K562 (cell line): ENCODE measurements at places on chromosomes 5 and 9.

DNA sequence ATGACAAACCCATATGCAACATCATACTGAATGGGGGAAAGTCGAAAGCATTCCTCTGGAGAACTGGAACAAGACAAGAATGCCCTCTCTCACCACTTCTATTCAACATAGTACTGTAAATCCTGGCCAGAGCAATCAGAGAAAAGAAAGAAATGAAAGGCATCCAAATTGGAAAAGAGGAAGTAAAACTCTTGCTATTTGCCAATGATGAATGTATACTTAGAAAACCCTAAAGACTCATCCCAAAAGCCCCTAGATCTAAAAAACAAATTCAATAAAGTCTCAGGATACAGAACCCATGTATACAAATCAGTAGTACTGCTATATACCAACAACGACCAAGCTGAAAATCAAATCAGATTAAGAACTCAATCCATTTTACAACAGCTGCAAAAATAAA is 66.9 kb downstream of the SPATA31C2 start:
- no peak for DNase-seq

DNA sequence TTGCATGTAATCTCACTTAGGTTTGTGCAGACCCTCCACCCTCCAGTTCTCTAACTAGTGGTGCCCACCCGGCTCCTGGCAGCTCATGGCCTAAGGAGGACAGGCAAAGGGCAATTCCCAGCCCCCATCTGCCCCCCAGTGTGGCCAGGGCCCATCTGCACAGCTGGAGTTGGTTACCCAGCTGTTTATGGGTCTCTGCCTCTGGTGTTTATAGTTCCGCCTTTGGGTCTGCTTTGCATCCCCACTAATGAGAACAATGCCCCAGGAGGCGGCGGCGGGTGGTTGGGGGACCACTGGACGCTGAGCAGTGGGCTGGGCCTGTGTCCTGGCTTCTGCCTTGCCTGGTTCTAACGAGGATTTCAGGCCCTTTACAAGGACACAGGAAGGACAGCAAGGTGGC is 62.4 kb downstream of the NDST1 start:
- DNase-seq: no peak

GRCh38 chr9:131650254-131650653 is 89.6 kb downstream of the RAPGEF1 start:
- DNase-seq: no peak

- DNase-seq: no peak
These were observed 81.2 kb downstream of the CNTLN start for GRCh38 chr9:17216011-17216410.

GRCh38 chr5:56026863-56027300 is 32.1 kb upstream of the IL6ST start:
- DNase-seq: no peak
